NAMALWA (cell line): ENCODE measurements at places on chromosomes 7 and 10.

- no peak for DNase-seq
These were observed 434.0 kb downstream of the INHBA start for GRCh38 chr7:41268878-41269277.

DNA sequence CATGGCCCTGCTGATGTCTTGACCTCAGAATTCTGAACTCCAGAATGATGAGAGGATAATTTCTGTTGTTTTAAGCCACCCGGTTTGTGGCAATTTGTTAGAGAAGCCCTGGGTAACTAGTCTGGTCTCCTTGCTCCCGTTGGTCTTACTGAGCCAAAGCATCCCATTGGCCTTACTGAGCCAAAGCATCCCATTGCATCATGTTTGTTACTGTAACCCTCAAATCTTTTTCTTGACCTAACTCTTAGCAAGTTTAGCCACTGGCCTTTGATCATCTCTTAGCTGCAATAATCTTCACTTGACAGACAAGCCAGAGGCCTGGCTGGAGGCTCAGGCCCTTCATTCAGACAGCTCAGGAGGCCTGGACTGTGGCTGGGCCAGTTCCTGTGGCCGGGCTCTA lies 21.8 kb downstream of the TBXAS1 start:
- DNase-seq, result no peak

GRCh38 chr10:129956286-129956670 lies 7.8 kb downstream of the EBF3 start:
- DNase-seq, result no peak

DNA sequence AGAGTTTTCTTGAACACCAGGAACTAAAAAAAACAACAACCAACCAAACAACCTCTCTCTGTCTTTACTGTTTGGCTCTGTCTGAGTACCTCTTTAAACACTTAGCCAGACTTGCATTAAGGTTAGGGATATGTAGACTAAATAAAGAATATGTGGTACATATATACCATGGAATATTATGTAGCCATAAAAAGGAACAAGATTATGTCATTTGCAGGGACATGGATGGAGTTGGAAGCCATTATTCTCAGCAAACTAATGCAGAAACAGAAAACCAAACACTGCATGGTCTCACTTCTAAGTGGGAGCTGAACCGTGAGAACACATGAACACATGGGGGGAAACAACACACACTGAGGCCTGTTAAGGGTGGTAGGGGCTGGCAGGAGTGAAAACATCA lies 116.0 kb upstream of the ANTXRL start:
- no peak for DNase-seq

DNA sequence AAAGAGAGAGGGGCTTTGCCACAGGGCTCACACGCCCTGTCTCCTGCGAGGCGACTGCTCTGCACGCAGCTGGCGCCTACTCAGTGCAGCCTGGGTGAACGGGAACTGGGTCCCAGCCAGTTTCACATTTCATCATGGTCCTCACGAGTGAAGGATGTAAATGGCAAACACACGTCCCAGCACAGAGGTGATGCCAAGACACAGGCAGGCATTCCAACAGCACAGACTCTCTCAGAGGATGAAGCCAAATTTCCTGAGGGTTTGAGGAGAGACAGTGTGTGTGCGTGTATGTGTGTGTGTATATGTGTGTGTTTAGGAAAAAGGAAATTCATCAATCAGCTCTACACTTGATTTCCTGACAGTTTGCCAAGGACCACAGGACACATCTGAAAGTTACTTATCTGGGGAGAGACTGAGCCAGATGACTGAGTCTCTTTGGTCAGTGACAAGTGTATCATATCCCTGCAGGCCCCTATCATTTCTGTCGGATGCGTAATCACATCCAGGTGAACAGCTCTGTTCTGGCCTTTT lies 53.9 kb downstream of the CHST15 start:
- no peak for DNase-seq

GRCh38 chr10:49595003-49595712 lies 15.0 kb upstream of the SLC18A3 start:
- DNase-seq, result no peak

DNA sequence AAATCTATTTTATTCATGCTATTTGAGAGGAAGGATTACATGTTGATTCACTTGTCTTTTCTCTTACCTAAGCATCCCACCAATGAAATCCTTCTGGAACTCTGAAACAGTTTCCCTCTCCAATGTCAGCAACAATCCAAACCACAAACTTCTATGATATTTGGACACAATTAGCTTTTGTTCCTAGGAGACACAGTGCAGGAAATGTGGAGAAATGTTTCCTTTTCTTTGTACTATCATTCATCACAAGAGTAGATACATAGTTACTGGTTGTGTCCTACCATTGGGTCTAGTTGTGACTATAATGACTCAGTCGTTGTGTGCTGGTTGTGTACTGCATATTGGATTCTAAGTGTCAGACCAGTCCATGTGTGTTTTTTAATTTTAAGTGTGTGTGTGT lies 156.8 kb upstream of the MAGI2 start:
- DNase-seq, result no peak

DNA sequence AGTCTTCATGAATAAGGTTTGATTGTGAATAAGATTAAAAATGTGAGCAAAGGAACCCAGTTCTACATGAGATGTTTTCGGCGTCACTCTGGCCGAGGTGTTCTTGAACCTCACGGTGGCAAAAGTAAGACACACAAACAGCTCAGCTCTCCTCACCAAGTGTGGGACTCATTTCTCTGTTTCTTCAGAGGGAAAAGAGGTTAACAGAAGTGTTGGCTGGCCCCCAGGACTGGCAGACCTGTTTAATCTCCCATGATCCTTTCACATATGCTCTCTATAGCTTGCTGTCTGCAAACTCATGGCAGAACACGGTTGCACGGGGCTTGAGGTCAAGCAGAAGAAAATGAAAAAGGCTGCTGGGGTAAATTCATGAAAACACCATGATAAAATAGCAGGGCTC lies 394.4 kb downstream of the CALN1 start:
- no peak for DNase-seq
